ENCODE measurements at places on chromosomes 6 and 20.

DNA sequence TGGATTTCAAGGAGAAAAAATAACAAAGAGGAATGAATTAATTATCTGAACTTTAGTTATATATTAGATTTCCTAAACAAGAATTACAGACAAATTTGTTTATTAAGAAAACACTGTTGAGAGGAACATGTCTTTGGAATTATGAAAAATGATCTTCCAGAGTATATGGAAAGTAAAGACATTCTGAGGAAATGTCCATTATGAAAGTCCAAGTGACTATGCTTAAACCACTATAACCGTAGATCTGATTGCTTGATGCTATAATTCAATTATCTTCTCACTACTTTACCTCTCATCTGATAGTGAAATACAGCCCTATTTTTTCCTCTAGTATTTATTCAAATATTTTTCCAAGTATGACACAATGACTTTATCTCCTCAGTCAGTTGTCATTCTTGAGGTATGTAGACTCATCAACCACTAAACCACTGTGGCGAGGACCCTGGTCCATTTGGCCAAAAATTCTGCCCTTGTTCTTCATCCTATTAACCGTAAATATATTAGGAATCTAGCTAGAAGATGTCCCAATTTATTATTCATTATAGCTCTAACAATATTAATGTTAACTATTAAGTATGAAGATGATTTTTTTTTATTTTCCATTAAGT is 37.3 kb upstream of the AHI1 start:
- DNase-seq: no peak

- DNase-seq: no peak
Observed at GRCh38 chr6:148997865-148998264, 251.0 kb downstream of the UST start.

DNA sequence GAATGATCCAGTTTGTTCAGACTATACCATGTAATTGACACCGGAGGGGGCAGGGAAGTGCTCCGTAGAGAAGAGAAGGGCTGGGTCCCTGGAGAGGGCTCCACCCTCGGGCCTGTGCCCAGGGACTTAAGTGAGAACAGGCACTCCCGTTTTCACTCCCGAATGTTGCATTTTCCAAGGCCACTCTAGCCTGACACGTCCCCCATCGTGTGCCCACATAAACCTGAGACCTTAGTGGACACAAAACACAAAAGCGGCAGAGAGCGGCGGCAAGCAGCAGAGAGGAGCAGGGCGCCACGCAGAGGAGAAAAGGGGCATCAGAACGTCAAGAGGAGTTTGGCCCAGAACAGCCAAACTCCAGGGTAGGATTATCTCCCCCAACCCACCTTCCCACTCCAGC is 1405.1 kb downstream of the GRIK2 start:
- no peak for DNase-seq

DNA sequence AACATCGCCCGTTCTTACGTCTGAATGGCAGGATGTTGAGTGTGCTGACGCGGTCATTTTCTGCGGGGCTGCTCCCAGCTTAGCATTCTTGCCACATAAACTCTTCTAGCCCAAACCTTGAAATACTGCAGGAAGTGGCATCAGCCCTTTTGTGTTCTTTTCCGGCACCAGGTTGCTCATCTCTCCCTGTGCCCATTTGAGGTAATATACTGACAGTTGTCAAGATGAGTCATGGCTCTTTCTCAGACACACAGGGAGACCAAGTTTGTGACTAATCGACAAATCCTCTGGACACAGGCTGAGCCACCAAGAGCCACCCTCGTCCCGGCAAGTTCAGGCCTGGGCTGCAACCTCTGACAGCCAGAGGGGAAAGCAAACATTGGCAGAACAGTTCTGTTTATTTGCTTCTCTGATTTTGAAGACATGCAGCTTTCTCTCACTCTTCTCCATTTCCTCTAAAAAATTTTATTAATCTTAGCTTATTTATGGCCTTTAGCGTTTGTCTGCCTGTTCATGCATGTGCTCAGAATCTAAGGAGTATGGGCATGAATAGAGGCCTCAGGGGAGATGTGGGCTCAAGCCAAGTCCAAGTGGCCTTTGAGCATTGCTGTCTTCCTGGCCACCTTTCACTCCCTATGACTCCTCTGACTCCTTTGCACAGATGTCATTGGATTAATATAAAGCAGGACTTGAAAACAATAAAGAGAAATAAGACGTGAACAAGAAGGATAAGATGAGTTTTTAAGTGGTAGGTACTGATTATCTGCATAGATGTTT is 328.2 kb upstream of the JAG1 start:
- no peak for DNase-seq

- no peak for DNase-seq
Observed at GRCh38 chr6:75308250-75308988, 23.8 kb upstream of the TMEM30A start.

- no peak for DNase-seq
Observed at GRCh38 chr20:62925420-62926228, 681 bp downstream of the DIDO1 start.

GRCh38 chr6:151180330-151181048 is 59.3 kb upstream of the AKAP12 start:
- no peak for DNase-seq

GRCh38 chr20:5039889-5040288 is 38.6 kb upstream of the SLC23A2 start:
- no peak for DNase-seq

- DNase-seq: no peak
Observed at GRCh38 chr6:30768634-30769087, 24.3 kb upstream of the IER3 start.

DNA sequence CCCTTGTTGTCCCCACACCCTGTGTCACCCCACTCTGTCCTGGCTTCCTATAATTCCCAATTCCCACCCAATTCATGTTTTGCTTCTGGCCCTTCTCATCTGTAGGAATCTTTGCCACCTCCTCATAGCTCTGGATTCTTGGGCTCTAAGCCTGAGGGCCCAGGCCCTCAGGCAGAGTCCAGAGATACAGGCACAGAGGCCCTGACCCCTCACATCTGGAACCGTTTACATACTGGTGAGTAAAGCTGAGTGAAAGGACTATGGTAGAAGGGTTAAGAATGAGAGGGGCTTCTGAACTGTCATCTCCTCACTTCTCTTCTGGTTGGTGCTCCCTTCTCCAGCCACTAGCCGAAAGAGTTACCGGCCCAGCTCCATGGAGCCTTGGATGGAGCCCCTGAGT is 13.6 kb downstream of the PRRC2A start:
- DNase-seq: no peak
